Lower lobe of right lung (tissue), 2 donors: ENCODE measurements at places on chromosomes 13 and 19.

GRCh38 chr13:32309312-32310133 is 5.6 kb downstream of the ZAR1L start:
- DNase-seq: no peak
- peaks cover 14% of the 10 kb centered on the region for H3K4me1 ChIP-seq
- peak overlapping the region; percentile 58 for H3K27ac ChIP-seq
- H3K4me3 ChIP-seq: peak overlapping the region; percentile 39
- H3K36me3 ChIP-seq: no peaks in the 10 kb centered on the region

- DNase-seq: no peak
- H3K4me1 ChIP-seq: peaks cover 21% of the 10 kb centered on the region
- H3K36me3 ChIP-seq: no peaks in the 10 kb centered on the region
Observed at GRCh38 chr13:76812206-76812897, 73.9 kb downstream of the KCTD12 start.

DNA sequence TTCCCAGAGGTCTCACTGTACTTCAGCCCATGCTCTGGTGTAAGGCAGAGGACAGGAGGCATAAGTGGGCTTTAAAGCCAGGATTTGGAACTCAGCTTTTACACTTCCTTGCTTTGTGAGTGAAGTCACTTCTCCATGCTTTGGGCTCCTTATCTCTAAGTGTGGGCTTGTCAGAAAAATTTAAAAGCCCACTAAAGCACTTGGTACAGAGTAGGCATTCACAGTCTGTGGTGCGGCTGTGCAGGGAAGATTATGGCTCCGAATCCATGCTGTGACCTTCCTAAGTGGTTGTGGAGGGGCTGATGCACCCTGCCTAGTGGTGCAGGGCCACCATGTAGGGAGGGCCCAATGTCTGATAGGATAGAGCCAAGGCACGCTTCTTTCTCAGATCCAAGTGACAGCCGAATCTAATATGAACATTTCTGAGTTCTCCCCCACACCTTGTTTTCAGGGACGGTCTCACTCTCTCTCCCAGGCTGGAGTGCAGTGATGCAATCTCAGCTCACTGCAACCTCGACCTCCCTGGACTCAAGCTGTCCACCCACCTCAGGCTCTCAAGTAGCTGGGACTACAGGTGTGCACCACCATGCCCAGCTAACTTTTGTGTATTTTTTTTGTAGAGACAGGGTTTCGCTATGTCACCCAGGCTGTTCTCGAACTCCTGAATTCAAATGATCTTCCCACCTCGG is 6.9 kb downstream of the TIMM29 start:
- H3K27me3 ChIP-seq: no peaks in the 10 kb centered on the region
- H3K4me1 ChIP-seq: peaks cover 11% of the 10 kb centered on the region
- H3K4me3 ChIP-seq: no peak overlapping the region
- DNase-seq: no peak
- peaks cover 15% of the 10 kb centered on the region for H3K36me3 ChIP-seq

DNA sequence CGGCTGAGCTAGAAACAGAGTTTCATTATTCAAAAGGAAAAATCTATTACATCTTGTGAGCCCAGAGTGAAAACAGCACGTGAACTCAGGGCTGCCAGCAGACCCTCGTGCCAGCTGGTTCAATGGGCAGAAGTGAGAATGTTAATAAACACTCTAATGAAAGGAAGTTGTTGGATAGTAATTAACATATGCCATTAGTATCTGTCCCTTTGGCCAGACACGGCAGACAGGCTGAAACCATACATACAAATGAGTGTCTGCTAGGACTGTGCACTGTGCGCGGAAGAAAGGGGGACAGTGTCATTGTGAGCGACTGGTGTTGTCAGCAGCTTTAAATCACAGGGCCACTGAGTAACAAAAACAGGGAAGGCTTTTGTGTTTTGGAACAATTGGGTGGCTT is 121.9 kb upstream of the TSC22D1 start:
- DNase-seq: no peak
- no peaks in the 10 kb centered on the region for H3K27me3 ChIP-seq
- H3K4me1 ChIP-seq: no peaks in the 10 kb centered on the region
- H3K27ac ChIP-seq: no peak overlapping the region

- H3K27ac ChIP-seq: no peak overlapping the region
- no peaks in the 10 kb centered on the region for H3K36me3 ChIP-seq
- H3K27me3 ChIP-seq: no peaks in the 10 kb centered on the region
- H3K4me1 ChIP-seq: no peaks in the 10 kb centered on the region
Observed at GRCh38 chr19:28333909-28334308, 879.0 kb downstream of the UQCRFS1 start.

- peaks cover 28% of the 10 kb centered on the region for H3K27me3 ChIP-seq
- peak overlapping the region; percentile 3 for H3K27ac ChIP-seq
- H3K4me1 ChIP-seq: peaks cover 9% of the 10 kb centered on the region
- peak overlapping the region; percentile 48 for H3K4me3 ChIP-seq
Observed at GRCh38 chr13:37868691-37869505, 674 bp downstream of the TRPC4 start.

DNA sequence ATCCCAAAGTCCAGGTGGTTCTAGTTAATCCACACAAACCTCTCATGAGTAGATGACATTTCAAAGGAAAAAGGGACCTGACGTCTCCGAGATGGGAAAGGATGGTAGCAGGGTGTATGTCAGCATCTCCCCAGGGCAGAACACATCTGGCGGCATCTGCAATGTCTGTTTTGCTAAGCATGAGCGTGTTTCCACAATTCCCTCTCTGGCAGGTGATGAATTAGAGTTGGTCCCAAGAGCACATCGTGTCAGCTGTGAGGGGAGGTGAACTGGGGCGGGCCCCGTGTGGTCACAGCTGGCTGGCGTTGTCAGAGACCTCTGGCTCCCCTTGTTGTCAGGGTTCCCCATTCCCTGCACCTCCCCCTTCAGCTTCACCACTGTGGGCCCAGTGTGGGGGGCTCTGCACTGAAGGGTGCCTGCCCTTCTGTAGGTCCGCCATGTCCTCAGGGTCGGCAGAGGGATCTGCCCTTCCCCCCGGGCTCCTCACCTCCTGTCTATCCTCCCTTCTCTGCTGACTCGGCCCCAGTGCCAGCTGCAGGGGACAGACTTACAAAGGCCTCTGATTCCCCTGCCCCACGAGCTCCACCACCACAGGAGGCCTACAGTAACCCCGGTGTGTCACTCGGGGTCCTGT is 58.2 kb downstream of the CDADC1 start:
- no peak for DNase-seq
- peak overlapping the region; percentile 13 for H3K27ac ChIP-seq
- H3K4me1 ChIP-seq: peaks cover 42% of the 10 kb centered on the region
- no peaks in the 10 kb centered on the region for H3K27me3 ChIP-seq

DNA sequence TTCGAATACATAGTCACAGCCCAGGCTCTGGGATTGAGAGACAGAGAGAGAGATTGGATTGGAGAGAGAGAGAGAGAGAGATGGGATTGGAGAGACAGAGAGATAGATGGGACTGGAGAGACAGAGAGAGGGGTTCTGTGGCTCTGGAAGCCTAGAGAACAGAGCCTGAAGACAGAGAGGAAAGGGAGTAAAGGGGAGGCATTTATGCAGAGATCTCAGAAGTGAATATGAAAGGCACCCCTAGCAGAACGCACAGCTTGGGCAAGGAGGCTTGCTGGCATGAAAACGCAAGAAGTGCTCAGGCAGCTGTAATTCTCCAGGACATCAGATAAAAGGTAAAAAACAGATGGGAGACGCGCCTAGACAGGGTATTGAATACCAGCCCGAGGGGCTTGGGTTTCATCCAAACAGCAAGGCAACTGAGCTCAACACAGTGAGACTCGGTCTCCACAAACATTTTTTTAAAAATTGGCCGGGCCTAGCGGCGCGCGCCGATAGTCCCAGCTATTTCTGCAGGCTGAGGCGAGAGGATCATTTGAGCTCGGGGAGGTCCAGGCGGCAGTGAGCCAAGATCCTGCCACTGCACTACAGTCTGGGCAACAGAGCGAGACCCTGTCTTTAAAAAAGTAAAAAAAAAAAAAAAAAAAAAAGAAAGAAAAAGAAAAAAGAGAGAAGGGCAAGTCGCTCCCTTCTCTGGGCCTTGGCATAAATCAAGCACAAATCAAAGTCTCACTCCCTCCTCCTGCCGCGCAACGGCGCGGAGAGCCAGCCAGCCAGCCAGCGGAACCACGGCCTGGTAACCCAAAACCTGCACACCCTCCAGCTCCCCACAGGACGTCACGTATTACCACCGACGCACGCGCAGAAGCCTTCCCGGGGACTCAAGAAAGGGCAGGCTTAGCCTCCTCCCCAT is 774 bp upstream of the PPP2R1A start:
- peak; percentile 99 for DNase-seq
- peaks cover 16% of the 10 kb centered on the region for H3K36me3 ChIP-seq
- no peaks in the 10 kb centered on the region for H3K27me3 ChIP-seq
- H3K4me3 ChIP-seq: peak overlapping the region; percentile 87
- peak overlapping the region; percentile 88 for H3K27ac ChIP-seq

- no peak overlapping the region for H3K4me3 ChIP-seq
- no peaks in the 10 kb centered on the region for H3K36me3 ChIP-seq
- H3K27me3 ChIP-seq: no peaks in the 10 kb centered on the region
- DNase-seq: no peak
- peaks cover 25% of the 10 kb centered on the region for H3K4me1 ChIP-seq
Observed at GRCh38 chr13:48585456-48585840, 52.6 kb upstream of the RCBTB2 start.

GRCh38 chr19:51511353-51511752 is 9.8 kb upstream of the SIGLEC12 start:
- DNase-seq: no peak
- no peak overlapping the region for H3K27ac ChIP-seq
- peaks cover 9% of the 10 kb centered on the region for H3K4me1 ChIP-seq
- no peaks in the 10 kb centered on the region for H3K27me3 ChIP-seq

- no peaks in the 10 kb centered on the region for H3K27me3 ChIP-seq
- no peak for DNase-seq
Observed at GRCh38 chr13:29569253-29570050, 26.0 kb downstream of the SLC7A1 start.

DNA sequence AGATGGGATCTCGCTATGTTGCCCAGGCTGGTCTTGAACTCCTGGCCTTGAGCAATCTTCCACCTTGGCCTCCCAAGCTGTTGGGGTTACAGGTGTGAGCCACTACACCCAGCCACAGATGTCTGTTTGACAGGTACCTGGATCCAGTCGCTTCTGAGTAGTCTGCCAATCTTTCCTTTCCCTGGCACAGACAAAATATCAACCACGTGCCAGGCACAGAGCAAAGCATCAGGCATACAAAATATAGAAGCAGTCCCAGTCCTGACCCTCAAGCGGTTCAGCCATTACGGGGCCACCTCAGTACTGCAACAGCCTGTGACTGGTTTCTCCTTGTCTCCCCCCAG is 3.8 kb downstream of the ELAVL1 start:
- peak overlapping the region; percentile 73 for H3K27ac ChIP-seq
- H3K4me1 ChIP-seq: peaks cover 73% of the 10 kb centered on the region

- H3K4me1 ChIP-seq: peaks cover 14% of the 10 kb centered on the region
- peak within 1 kb of the TSS; percentile 67 for H3K4me3 ChIP-seq
- no peak for DNase-seq
- H3K36me3 ChIP-seq: peaks cover 24% of the 10 kb centered on the region
Observed at GRCh38 chr19:1811942-1812425, at the start of gene ATP8B3. ATP8B3 (minus strand) TSS chr19:1812276; CDS start chr19:1811736, 540 bp downstream.
